Fibroblast of skin of scalp (primary cell): ENCODE measurements at places on chromosomes 3 and 15.

GRCh38 chr3:71872256-71872655 is 87.3 kb upstream of the PROK2 start:
- DNase-seq = no peak

DNA sequence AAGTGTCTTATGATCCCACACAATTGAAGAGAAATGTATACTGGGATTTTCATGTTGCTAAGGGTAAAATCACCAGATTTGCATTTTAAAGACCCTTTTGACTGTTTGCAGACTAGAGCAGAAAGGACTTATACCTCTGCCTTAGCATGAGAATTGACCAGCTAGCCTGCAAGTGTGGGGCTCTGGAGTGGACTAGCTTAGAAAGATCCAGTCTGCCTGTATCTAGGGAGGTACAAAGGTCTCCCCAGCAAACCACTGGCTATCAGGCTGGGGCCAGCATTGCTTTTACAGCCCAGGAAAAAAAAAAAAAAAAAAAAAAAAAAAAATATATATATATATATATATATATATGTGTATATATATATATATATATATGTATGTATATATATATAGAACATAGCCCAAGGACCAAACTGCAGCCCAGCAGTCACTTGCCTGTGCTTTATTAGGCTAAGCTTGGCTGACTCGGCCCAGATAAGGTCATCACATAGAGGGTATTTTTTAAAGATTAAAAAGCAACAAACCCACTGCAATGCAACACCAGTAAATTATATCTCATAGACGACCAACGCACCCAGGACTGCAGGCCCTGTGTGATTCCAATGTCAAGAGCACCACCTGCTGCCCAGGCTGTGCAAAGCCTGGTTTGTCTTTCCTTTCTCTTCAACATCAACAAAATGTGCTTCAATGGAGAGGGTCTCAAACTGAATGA is 63.7 kb downstream of the DCLK3 start:
- DNase-seq = peak; percentile 79

DNA sequence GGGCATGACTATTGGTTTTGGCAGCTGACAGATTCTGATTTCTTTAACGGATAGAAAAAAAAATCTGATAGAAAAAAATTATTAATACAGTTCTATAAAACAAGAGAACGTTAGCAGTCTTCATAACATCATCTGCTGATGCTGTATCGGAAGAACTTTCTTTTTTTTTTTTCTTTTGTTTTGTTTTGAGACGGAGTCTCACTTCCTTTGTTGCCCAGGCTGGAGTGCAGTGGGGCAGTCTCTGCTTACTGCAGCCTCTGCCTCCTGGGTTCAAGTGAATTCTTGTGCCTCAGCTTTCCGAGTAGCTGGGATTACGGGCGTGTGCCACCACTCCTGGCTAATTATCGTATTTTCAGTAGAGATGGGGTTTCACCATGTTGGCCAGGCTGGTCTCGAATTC is 271.2 kb upstream of the DPPA4 start:
- no peak for DNase-seq

GRCh38 chr15:89781055-89781454 is 4.9 kb downstream of the MESP2 start:
- no peak for DNase-seq

- no peak for DNase-seq
Measured at GRCh38 chr3:156581033-156581432, 26.1 kb upstream of the SSR3 start.

GRCh38 chr15:33894193-33894592 is 74.1 kb upstream of the CHRM5 start:
- DNase-seq = no peak

- no peak for DNase-seq
Measured at GRCh38 chr3:123284399-123285010, 82.8 kb downstream of the SEC22A start.
